ENCODE measurements at places on chromosomes 2 and 18. TPM values are rescaled to one million over a fixed set of nuclear protein-coding genes. Genes with fewer than 3 reads are reported as not detected.
A peak's percentile ranks its signal among the peaks of the same experiment; 100 is the strongest.

GRCh38 chr2:85449214-85449588, 30.7 kb downstream of the SH2D6 start:
- no peak overlapping the region for H3K27ac ChIP-seq
- no peaks in the 10 kb centered on the region for H3K36me3 ChIP-seq
- no peak for DNase-seq
- no peaks in the 10 kb centered on the region for H3K4me1 ChIP-seq
- H3K4me3 ChIP-seq = no peak overlapping the region

DNA sequence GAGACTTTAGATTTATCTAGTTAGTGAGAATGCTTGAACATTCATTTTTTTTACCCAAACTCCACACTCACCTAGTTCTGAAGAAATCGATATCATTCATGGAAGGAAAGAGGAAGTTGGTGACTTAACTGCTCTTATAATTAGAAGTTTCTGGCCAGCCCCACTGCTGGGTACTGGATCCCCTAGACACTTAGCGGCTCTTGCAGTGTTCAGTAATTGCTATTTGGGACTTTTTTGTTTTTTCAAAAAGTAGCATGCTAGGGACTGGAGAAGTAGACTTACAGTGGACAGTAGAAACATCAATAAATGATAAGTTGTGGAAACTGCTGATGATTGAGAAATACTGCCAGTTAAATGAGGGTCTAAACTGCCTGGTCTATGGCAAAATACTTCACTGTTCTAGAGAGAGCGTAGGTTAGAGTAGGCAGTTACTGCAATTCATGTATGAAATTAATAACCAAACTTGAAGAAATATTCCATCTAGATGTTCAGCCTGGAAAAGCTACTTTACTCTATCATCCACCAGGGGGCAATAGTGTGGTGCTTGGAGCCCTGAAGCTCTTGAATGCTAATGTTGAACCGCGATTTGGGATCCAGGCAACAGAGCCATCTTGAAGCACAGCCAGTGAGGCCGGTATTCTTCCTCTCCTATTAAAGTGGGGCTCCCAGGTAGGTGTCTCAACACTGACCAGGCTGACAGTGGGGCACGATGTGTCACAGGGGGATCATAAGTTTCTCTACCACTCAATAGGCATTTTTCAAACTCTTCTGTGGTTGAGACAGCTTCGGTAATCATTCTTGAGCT, 146.1 kb upstream of the SESTD1 start:
- H3K36me3 ChIP-seq = no peaks in the 10 kb centered on the region
- no peak overlapping the region for H3K27ac ChIP-seq
- no peak overlapping the region for H3K4me3 ChIP-seq
- DNase-seq = peak; percentile 39

DNA sequence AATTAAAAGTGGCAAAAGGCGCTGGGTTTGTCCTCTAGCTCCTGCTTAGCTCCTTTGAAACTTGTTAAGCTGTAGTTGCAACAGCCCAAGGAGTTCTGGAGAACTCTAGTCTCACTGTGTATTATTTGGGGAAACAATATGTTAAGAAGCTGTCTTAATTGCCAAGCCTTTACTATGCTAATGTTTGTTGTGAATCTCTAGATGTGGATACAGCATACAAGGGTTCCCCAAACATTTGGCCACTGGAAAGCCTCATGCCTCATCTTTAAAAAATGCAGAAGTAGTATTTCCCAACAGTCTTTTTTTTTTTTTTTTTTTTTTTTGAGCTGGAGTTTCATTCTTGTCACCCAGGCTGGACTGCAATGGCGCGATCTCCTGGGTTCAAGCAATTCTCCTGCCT, 236.7 kb downstream of the PRKCE start:
- no peaks in the 10 kb centered on the region for H3K36me3 ChIP-seq
- no peak overlapping the region for H3K4me3 ChIP-seq
- peak overlapping the region; percentile 81 for H3K27ac ChIP-seq
- no peaks in the 10 kb centered on the region for H3K27me3 ChIP-seq
- H3K4me1 ChIP-seq = peaks cover 98% of the 10 kb centered on the region
- peak; percentile 81 for DNase-seq

The ASB18 gene
- not detected for polyA plus RNA-seq

The LTBP1 gene
- polyA plus RNA-seq = 0.18 TPM

DNA sequence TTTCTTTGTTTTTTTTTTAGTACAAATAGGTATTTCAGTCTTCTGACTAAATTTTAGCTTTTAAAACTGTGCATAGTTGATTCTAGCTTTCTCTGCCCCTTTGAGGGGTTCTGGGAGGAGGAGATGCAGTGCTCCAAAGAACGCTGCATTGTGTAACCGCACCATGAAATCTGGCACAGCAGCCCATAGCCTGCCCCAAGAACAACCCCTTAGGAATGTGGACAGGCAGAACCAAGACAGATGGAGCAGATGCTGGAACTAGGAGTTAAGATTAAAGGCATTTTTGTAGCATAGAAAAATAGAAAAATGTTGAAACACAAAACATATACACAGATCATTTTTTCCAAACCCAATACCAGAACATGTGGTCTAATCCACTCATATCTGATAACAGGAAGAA, 187.5 kb downstream of the SCG2 start:
- no peak for DNase-seq
- H3K27me3 ChIP-seq = no peaks in the 10 kb centered on the region
- H3K4me1 ChIP-seq = no peaks in the 10 kb centered on the region
- no peaks in the 10 kb centered on the region for H3K36me3 ChIP-seq

GRCh38 chr2:174563530-174564282, 33.9 kb downstream of the WIPF1 start:
- peaks cover 7% of the 10 kb centered on the region for H3K4me1 ChIP-seq
- H3K4me3 ChIP-seq = no peak overlapping the region
- DNase-seq = no peak
- H3K27me3 ChIP-seq = no peaks in the 10 kb centered on the region
- no peak overlapping the region for H3K27ac ChIP-seq

The IAH1 gene
- polyA plus RNA-seq = 39.4 TPM

DNA sequence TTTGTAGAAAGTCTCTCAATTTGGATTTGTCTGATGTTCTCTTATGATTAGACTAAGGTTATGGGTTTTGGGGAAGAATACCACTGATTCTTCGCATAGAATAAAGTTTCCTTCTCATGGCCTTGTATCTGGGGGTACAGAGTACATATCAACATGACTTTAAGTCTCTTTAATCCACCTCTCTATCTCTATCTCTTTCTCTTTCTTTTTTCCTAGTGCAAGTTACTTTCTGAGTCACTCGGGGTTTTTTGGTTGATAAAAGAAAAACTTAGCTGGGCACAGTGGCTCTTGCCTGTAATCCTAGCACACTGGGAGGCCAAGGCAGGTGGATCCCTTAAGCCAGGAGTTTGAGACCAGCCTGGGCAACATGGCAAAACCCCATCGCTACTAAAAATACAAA, 100.1 kb upstream of the MAP4K3 start:
- no peaks in the 10 kb centered on the region for H3K27me3 ChIP-seq
- H3K4me3 ChIP-seq = no peak overlapping the region
- no peaks in the 10 kb centered on the region for H3K36me3 ChIP-seq
- H3K27ac ChIP-seq = no peak overlapping the region
- DNase-seq = no peak

The PHOSPHO2 gene
- polyA plus RNA-seq = 0.53 TPM

DNA sequence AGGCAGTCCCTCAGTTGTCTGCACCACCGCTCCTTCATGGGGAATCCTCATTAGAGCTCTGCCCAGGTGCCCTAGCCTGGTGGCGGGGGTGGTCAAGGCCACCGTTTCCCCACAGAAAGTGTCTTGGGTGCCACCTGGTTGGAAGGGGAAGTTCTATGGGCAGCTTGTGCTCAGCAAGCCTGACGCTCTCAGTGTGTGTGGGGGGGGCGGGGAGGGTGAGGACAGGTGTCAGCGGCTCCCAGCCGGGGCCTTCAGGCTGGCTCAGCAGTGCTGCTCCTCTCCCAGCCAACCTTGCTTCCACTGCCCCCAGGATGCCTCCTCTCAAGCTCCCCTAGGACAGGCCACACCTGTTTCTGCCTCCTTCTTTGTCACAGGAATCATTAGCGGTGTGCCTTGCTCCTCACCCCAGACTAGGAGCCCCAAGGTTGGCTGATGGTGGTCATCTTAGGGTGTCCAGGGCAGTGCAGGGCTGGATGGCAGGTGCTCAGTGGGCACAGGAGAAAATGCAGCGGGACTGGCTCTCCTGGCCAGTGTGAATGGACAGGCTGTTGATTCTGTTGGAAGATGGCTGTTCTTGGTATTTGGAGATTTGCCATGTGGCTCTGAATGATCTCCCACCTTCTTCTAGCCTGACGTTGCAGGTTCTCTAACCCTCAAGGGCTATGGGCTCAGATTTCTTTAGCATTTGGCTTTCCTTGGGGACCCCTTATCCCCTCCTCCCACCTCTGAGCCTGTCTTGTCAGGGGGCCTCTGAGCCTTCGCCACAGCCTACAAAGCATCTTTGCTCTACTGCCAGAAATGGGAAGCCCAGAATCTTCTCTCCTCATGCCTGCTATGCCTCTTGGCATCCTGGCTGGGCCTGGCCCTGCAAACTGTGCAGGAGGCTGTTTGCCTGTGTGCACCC, 185.8 kb upstream of the HS6ST1 start:
- no peaks in the 10 kb centered on the region for H3K36me3 ChIP-seq
- no peaks in the 10 kb centered on the region for H3K27me3 ChIP-seq
- DNase-seq = no peak
- no peaks in the 10 kb centered on the region for H3K4me1 ChIP-seq
- H3K27ac ChIP-seq = no peak overlapping the region

DNA sequence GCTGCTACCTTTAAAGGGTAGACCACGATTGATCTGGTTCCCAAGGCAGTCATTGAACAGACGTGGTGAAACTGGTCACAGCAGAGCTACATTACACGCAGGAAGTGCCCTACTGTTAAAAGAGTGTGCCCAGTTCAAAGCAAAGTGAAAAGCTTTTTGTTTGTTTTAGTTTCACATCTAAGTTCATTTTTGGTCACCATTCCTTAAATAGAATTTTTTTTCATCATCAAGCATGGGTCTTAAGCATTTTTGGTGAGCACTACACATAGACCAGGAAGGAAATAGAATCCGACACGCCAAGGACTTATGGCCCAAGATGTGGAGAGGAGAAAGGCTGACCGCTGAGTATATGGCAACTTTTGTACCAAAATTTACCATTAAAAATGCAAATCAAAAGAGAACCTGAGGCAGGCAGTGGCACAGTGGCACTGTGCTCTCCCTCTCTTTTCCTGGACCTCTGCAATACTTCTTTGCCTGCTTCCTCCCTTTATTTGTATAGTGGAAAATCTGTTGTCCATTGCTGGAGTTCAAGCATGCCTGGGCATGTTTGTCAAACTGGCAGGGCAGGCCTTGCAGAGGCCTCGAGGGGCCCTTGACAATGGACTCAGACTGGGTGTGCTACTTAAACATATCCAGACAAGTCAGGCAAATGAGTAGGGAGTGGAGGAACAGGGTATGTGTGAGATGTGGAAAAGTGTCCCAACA, 42.6 kb upstream of the HNRNPA3 start:
- H3K4me3 ChIP-seq = no peak overlapping the region
- no peak for DNase-seq
- H3K27me3 ChIP-seq = no peaks in the 10 kb centered on the region
- peaks cover 32% of the 10 kb centered on the region for H3K4me1 ChIP-seq

The MSTN gene
- not detected for polyA plus RNA-seq
